Cardiac septum (tissue), 1 donor: ENCODE measurements at places on chromosomes 6 and 20.

- no peak for DNase-seq
Observed at GRCh38 chr6:35214869-35215664, 1.3 kb downstream of the SCUBE3 start.

GRCh38 chr20:47202733-47203667, 153.5 kb downstream of the ZMYND8 start:
- no peak for DNase-seq

DNA sequence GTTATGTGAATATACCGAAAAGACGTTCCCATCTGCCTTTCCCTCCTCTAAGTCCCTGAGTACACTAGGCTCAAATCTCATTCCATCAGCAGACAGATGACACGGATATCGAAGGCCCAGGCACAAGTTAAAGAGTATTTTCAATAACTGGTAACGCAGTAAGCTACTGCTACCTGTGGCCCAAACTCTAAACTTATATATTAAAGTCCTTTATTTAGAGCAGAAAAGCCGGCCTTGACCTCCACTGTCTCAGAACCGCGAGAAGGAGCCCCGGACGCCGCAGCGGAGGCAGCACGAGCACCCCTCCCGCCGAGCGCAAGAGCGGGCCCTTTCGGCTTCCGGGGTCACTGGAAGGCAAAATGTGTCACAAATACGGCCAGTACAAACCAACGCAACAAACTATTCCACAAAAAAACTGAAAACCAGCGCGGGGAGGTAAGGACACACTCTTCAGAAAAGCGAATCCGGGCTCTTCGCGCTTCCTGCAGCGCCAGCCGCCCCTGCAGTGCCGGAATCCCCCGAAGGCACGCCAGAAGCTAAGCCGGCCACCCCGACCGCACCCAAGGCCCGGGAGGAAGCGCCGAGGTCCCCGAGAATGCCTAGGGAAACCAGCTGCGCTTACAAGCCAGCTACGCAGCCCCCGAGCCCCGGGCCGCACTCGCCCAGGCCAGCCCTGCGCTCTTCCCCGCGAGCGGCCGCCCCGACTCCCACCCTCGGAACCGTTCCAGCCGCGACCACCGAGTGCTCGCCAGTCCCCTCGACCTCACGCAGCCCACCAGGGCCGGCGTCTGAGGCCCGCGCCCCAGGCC, 681 bp downstream of the DIDO1 start:
- no peak for DNase-seq

DNA sequence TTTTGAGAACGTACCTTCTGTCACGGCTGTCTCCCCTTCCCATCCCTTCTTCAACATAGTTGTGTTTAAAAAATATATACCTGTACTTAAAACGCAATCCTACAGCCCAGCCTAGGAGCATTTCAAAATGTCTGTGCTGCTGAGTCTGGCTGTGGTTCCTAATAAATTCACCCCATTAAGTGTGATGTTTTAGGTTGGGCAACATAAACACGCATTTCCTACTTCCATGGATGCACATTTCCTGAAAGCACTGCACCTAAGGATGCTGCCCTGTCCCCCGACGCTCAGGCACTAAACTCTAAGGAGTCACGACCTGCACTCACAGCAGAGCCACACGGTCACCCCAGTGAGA, 1.2 kb downstream of the REV3L start:
- no peak for DNase-seq

- no peak for DNase-seq
Observed at GRCh38 chr6:32906539-32906938, 34.3 kb downstream of the HLA-DMB start.

DNA sequence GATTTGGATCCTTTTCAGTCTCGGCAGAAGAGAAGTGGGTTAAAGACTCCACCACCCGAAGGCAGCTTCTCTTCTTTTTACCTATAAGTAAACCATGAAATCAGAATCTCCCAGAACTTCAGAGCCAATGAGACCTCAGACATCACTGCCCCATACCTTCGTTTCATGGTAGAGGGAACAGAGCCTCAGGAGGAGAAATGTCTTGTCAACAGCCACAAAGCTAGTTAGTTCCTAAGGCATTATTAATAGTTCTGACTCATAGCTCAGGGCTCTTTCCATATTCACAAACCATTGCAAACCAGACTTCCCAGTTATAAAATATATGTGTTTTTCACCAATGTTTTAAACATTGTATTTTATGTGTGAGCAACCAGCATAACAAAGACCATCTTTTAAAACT, 118.7 kb upstream of the RIPOR2 start:
- DNase-seq: no peak

GRCh38 chr20:45842169-45842812, 8.7 kb downstream of the SNX21 start:
- DNase-seq: no peak

- DNase-seq: no peak
Observed at GRCh38 chr20:16201191-16201590, 372.1 kb downstream of the KIF16B start.

DNA sequence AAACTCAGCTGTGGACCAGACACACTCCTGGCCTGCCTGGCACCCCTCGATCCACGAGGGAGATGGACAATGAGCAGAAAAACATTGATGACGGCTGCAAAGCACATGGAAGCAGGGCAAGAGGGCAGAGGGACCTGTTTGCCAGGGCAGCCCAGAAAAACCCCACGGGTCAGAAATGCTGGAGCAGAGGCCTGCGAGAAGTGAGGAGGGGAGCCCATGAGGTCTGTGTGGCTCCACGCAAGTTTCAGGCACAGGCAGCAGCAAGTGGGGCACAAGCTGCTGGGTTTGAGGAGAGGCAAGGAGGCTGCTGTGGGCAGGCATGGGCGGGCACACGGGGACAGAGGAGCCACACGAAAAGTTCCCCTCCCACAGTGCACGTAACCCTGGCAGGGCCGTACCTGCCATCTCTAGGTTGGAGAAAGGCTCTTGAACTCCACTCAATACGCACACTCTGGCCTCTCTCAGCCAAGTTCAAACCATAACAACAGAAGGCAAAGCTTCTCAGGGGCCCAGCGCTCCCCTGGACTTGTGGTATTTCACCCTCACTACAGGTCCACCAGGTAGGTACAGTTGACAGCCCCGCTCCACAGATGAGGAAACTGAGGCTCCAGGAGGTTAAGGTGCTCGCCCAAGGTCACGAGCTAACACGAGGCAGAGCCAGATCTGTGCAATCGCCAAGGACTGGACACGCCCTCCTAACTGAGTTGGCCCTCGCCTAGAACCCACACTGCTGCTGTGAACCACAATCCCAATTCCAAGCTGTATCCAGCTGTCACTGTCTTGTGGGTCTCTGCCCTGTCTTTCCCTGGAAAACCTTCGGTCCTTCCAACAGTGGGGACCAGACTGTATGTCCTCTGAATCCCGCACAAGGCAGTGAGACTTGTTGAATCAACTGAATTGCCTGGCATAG, 108.2 kb downstream of the NOL4L start:
- no peak for DNase-seq

DNA sequence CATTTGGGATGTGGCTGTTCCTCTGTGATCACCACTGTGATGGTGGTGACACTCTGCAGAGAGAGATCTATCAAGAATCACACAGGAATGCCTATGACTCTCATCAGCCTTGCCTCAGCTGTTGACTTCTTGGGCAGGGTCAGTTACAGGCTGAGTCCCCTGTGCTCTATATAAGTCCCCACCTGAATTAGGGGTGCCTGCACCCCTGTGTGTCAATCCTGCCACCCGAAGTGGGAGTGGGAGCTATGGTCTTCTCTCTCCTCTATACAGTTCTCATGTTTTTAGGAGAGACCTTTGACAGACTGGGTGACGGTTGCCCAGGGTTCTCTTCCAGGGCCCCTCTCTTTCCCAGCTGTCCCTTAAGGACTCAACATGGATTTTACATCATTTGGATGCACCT, 173.8 kb downstream of the ZDHHC14 start:
- no peak for DNase-seq

- DNase-seq: no peak
Observed at GRCh38 chr20:64096535-64096934, 10.8 kb downstream of the NPBWR2 start.

DNA sequence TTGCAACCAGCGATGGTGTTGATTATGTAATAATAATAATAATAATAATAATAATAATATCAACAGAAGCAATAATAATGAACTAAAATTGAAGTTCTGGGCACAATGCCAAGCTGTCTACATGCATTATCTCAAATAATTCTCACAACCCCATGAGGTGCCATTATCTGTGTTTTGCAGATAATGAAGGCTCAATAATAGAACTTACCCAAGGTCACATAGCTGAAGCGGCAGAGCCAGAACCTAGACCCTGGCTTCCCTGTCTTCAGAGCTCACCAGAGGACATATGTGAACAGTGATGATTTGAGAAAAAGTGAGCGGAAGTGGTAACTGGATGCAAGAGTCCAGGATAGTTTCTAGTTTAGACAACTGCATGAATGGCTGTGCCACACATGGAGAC, 91.0 kb downstream of the HIVEP1 start:
- no peak for DNase-seq

GRCh38 chr6:165566088-165566828, 96.8 kb downstream of the PDE10A start:
- DNase-seq: no peak

DNA sequence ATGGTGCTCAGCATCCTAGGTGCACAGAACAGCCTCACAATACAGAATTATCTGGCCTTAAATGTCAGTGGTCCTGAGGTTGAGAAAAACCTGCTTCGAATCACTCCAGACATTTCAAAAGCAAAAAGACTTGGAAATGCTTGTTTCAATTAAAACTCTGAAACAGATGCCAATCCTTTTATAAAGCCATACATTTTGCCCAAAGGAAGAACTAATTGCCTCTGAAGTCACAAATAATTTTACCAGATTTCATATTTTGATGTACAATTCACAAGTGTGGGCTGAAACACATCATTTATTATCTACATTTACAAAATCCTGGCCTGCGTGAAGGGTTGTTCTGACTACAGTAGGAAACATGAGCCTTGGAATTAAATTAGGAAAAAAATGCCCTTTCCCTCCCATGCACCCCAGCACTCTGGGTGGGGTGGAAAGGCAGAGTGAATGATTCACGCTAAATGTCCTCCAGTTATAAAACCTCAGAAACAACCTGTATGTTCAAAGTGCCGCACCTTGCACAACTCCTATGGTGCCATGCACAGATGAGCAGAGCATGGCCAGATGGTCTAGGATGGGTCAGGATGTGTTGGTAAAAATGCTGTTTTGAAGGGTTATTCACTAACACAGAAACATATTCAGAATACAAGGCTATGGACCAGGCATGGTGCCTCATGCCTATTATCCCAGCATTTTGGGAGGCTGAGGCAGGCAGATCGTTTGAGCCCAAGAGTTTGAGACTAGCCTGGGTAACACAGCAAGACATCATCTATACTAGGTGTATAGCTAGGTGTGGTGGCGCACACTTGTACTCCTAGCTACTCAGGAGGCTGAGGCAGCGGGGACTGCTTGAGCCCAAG, 87.0 kb downstream of the ZMYND8 start:
- no peak for DNase-seq
